Hindlimb muscle (tissue), 1 donor: ENCODE measurements at places on chromosomes 12 and 14.
A peak's percentile ranks its signal among the peaks of the same experiment; 100 is the strongest.

- DNase-seq, result no peak
Measured at GRCh38 chr12:47886510-47887240, 18.1 kb downstream of the VDR start.

- no peak for DNase-seq
Measured at GRCh38 chr12:87939182-87939581, 90.0 kb downstream of the C12orf50 start.

- DNase-seq, result no peak
Measured at GRCh38 chr12:100967189-100967588, 172.6 kb downstream of the ANO4 start.

DNA sequence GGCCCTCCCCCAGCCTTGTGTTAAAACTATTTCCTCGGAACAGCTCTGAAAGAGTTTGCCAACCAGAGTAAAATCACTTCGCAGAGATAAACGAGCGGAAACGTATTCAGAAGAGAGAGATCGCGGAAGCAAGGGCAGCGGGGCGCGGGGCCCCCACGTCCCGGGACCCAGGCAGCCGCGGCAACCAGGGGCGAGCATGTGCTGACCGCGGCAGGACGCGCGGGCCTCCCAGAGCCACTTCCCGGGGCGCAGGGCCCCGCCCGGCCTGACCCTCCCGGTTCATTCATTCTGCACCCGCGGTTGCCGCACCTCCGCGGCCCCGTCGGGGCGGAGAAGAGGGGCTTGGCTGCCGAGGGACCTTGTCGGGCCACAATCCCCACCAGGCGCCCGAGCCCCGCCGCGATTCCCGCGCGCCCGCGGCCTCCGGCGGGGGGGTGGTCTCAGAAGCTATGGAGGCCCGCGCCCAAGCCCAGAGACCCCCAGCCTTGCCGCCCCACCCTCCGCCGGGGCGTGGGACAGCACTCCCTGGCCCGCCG lies 598 bp downstream of the UBE2N start:
- peak; percentile 32 for DNase-seq

DNA sequence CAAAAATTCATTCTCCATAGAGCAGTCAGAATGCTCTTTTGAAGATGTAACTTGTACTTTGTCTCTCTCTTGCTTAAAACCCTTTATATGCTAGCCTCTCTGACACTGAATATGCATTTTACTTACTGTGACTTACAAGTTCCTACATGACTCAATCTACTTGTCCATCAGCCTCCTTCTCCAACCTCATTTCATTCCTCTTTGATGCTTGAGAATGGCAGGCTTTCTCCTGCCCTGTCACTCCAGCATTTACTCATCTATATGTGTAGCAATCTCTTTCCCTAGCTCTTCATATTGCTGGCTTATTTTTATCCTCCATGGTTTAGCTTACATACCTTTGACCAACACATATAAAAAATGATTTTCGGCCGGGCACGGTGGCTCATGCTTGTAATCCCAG lies 561.9 kb downstream of the CCER1 start:
- no peak for DNase-seq

DNA sequence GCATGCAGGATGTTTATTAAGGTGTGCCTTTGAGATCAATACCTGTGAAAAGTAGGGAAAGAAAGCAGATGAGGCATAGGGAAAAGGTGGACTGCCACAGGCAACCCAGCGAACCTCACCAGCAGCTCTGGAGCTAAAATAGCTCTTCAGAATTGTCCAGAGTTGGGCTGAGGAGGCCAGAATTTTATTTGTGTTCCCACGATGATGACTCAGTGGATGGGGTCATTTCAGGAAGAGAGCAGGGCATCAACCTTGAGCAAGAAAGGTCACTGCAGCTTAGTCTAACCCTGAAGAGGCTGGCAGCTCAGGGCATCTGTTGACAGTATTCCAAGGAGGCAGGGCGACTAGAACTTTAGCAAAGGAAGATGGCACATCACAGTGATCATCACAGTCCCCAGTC lies 696.1 kb downstream of the DIO2 start:
- no peak for DNase-seq

DNA sequence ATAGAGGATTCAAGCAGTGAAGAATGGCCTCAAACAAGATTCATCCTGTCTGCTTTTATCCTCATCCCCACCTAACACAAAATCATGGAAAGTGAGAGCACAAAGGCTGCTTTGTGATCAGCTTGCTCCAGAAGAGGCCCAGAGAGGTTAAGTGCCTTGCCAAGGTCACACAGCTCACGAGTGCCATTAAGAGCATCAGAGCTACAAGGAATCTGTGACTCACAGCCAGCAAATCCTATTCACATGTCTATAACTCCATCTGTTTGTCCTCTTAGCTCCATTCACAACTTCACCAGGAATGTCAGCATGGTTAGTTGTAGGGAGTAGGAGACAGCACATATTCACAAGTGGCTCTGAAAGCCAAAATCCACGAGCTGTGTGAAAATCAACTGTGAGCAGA lies 79.8 kb downstream of the TTC9 start:
- DNase-seq, result no peak

DNA sequence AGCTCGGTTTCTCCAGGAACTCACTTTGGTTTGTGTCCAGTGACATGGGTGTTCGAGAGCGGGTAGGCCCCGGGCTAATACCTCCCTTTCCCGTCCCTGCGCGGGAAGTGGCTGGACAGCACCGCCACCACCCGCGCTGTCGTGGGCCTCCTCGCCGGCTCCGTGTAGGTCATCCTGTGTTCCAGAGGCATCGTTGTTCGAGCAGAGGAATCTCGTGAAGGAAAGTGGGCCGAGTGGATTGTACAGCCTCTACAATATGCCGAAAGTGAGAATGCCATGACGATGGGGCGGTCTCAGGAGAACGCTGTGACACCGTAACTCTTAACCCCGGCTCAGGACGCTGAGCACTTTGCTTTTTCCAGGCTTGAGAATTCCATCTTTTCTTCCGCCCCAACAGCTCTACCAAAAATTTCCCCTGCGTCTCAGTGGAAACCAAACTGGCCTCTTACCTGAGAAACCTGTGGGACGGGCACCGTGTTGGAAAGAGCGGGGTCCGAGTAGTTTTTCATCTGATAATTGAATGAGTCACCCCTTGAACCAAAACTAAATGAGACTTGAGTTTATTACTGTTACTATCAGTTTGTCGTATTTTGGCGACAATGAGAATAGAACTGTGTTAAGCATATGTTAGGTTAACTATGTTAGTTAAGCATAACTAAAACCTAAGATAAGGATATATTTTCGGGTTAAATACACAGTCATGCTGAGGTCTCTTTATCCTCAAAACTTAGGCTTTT lies 510 bp downstream of the EIF2S1 start:
- DNase-seq, result no peak

- DNase-seq, result no peak
Measured at GRCh38 chr14:28077021-28077420, 689.6 kb upstream of the FOXG1 start.

DNA sequence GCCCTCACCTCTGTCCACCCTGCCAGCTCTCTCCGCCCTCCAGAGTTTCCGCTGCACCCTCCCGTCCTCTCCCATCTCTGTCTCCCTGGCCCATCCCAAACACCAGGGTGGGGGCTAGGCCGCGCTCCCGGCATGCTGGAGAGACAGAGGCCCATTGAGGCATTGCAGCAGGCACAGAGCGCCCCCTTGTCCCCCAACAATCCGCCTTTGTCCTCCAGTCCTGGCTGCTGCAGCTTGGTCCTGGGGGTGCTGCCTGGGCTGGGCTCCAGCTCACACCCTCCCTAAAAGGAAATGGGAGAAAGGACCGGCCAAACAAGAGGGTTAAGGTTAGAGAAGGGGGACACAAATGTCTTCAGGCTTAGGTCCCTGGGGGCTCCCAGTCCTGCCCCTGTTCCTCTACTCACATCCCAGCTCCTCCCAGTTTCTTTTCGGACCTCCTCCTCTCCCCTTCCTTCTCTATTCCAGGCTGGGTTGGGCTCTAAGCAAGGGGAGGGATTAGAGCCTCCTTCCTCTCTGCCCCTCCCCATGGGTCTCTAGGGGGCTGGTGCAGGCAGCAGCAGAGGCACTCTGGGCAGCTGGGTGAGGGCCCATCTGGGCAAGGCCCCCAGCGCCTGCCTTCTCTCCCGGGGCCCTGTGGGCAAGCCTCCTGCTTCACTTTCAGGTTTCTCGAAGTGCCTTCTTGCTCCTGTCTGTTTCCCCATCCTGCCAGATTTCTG lies at the start of gene CMTM5:
TSS of gene CMTM5 (plus strand) at position 565 of the 716 bp plus-strand sequence. CDS start 206 bp downstream, outside the sequence.
- DNase-seq, result no peak

DNA sequence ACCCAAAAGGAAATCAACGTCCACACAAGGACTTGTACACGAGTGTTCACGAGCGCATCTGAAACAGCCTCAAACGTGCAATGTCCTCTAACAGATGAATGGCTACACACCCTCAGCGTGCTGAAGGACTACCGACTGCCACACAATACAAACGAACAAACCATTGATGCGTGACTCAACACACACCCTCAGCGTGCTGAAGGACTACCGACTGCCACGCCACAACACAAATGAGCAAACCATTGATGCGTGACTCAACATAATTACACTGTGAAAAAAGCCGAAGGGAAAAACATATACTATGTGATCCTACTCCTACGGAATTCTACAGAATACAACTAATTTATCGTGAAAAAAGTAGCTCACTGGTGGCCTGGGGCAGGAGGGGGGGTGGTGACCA lies 25.1 kb upstream of the BTBD6 start:
- no peak for DNase-seq

- DNase-seq, result no peak
Measured at GRCh38 chr12:10184261-10184843, 5.5 kb downstream of the TMEM52B start.

DNA sequence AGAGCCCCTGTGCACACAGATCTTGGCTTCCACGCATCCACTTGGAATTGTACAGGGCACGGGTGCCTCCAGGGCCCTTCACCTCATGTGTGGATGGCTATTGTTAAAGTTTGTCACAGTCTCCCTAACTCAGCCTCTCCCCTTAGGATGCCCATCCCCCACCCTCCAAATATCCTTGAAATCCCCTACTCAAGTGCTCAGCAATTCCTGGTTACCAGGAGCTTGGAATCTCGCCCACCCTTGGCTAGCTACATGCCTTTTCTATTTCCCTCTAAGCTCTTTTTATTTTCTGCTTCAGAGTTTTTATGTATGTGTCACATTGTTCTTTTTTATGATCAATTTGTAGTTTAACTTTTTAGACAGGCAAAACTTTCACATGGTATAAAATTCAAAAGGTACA lies 13.0 kb upstream of the NR1H4 start:
- peak; percentile 4 for DNase-seq

- DNase-seq, result no peak
Measured at GRCh38 chr14:67257906-67258305, 16.7 kb downstream of the PALS1 start.

- DNase-seq, result no peak
Measured at GRCh38 chr12:98224584-98225221, 290.7 kb upstream of the TMPO start.

DNA sequence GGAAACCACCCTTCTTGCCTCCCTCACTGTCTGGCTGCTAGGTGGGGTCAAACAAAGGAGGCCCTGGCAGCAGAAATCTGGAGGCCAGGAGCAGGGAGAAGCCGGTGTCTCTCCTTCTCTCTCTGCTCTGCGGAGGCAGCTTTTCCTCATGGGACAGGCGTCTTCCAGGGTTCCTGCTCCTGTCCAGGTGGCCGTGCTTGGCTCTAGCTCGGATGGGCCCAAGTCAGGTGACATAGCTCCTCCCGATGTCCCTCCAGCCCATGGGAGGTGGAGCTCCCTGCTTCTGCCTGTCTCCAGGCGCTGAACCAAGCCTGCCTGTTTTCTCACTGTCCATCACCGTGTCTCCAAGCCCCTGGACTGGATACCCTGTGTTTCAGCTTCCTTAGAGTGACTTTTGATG lies 30.5 kb upstream of the FZD10 start:
- no peak for DNase-seq

- no peak for DNase-seq
Measured at GRCh38 chr12:124588751-124589267, 21.4 kb upstream of the NCOR2 start.

DNA sequence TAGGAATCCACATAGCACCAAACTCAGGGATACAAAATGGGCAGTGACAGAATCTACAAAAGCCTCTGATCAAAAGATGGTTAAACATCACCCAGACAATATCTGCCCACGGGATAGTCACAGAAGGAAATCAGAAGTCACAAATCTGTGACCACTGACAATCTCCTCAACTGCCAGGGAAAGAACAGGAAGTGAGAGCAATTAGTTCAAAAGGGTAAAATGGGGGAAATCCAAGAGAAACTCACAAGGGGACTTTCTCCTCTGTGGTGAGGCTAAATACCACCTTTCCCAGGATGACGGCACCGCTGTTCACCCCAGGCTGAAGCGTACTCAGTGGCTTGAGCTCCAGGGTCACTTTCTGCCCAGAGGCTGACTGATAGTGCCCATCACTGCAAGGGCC lies 10.7 kb downstream of the TTC5 start:
- no peak for DNase-seq

DNA sequence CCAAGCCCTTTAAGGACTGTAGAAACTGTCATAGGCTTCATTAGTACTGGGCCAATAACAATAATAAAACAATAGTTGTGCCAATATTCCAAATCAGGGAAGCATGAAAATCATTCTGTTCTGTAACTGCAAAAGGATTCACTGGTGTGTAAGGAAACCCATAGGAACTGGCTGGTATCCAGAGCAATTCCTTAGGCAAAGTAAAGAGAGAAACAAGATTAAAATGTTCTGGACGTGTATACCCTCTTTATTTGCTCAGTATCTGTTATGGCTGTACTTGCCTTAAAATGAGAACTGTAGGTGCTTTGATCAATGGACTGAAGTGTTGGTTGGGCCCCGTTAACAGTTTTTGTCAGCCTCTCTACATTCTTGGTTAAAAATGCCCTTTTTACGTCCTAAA lies 72.4 kb upstream of the STAC3 start:
- DNase-seq, result no peak

DNA sequence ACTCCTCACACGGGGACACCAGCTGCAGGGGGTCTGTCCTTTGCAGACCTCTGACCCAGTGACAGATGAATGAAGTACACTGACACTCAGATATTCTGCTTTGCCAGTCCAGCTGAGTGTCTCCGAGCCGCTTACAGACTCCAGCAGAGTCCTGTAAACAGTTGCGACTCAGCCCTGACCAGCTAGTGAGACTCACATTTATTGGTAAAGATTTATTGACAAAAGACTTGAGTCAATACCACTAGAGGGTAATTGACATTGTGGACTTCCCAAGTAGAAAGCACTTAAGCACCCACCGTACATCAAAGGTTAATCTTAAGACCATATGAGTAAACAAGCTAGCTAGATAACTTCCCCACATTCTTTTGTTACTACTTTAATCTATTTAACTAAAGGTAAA lies 9.8 kb upstream of the FKBP4 start:
- no peak for DNase-seq

GRCh38 chr14:65349100-65349499 lies 63.4 kb upstream of the FUT8 start:
- DNase-seq, result no peak
